CD4-positive, alpha-beta memory T cell (primary cell): ENCODE measurements at places on chromosomes 13 and 19. TPM values are rescaled to one million over a fixed set of nuclear protein-coding genes. Genes with fewer than 3 reads are reported as not detected.

The WIZ gene
- 28.7 TPM for total RNA-seq

The TJP3 gene
- total RNA-seq = 20.2 TPM

The OR4F17 gene
- not detected for total RNA-seq

The B3GNT8 gene
- 2.9 TPM for total RNA-seq

The SSBP4 gene
- total RNA-seq = 71.3 TPM

The KIR2DL1 gene
- not detected for total RNA-seq

The C19orf38 gene
- total RNA-seq = 0.49 TPM

The ZNF599 gene
- total RNA-seq = 10.6 TPM

The FOXA3 gene
- total RNA-seq = not detected

The ACER1 gene
- 1.3 TPM for total RNA-seq

The ZNF665 gene
- total RNA-seq = 8.2 TPM

The LRRC4B gene
- total RNA-seq = not detected

The ZNF723 gene
- total RNA-seq = not detected

The MEIS3 gene
- 0.35 TPM for total RNA-seq

The CABP5 gene
- total RNA-seq = not detected

The TNFSF9 gene
- 0.99 TPM for total RNA-seq

The ZNF582 gene
- 7.3 TPM for total RNA-seq

The CKM gene
- total RNA-seq = not detected

The C19orf81 gene
- not detected for total RNA-seq

The TEX29 gene
- 0.50 TPM for total RNA-seq

The ATP4A gene
- not detected for total RNA-seq
